Thyroid gland (tissue), 4 donors: ENCODE measurements at places on chromosomes 7 and 10.

- DNase-seq: peak; percentile 38
Observed at GRCh38 chr10:35506741-35507140, 98.4 kb upstream of the GJD4 start.

GRCh38 chr7:98603399-98603788 is 13.7 kb upstream of the NPTX2 start:
- no peak for DNase-seq

GRCh38 chr10:112332509-112333228 is 41.2 kb upstream of the ACSL5 start:
- DNase-seq: peak; percentile 89

- no peak for DNase-seq
Observed at GRCh38 chr7:17456541-17456940, 158.1 kb downstream of the AHR start.

GRCh38 chr10:33204031-33204430 is 130.4 kb downstream of the NRP1 start:
- DNase-seq: no peak

- no peak for DNase-seq
Observed at GRCh38 chr10:12741360-12741804, 260.1 kb downstream of the CCDC3 start.

DNA sequence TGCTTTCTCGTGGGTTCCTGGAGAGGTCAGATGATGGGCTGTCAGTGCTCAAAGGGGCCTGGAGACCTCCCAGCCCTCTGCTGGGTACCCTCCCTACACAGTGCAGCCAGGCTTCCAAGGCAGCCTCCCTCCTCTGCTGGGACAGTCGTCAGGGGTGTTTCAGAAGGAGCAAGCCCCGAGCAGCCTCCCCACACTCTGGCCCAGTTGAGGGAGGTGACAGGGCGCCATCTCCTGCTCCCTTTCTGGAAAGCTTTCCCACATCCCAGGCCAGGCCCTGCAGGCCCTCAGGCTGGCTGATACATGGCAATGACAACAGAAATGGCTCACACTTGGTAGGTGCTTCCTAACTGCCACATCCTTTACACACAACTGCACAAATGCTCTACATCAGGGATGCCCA is 32.1 kb downstream of the KCNMA1 start:
- no peak for DNase-seq

GRCh38 chr7:3636131-3636860 is 335.2 kb downstream of the SDK1 start:
- DNase-seq: no peak

- DNase-seq: no peak
Observed at GRCh38 chr7:137172105-137172590, 171.4 kb downstream of the PTN start.

- DNase-seq: peak; percentile 55
Observed at GRCh38 chr10:102605712-102606111, 38.6 kb upstream of the TRIM8 start.

DNA sequence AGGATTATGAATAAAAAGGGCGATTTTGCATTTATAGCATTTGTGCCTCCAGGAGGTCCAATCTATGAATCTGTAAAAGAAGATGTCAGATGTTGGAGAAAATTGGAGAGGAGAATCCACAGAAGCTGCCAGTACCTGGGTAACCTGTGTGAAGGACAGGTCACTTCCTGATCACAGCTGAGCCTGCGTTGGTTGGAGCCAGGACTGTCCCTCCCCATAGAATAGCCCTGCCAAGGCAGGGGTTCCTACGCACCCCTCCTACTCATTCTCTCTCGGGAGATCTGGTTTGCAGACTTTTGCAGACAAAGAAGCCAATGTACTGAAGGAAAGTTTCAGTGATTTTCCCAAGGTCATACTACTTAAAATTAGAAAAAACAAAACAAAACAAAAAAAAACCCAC is 10.3 kb upstream of the C10orf120 start:
- DNase-seq: no peak

- DNase-seq: no peak
Observed at GRCh38 chr7:11540271-11540761, 291.7 kb downstream of the THSD7A start.
